ENCODE measurements at places on chromosomes 7 and 10.

DNA sequence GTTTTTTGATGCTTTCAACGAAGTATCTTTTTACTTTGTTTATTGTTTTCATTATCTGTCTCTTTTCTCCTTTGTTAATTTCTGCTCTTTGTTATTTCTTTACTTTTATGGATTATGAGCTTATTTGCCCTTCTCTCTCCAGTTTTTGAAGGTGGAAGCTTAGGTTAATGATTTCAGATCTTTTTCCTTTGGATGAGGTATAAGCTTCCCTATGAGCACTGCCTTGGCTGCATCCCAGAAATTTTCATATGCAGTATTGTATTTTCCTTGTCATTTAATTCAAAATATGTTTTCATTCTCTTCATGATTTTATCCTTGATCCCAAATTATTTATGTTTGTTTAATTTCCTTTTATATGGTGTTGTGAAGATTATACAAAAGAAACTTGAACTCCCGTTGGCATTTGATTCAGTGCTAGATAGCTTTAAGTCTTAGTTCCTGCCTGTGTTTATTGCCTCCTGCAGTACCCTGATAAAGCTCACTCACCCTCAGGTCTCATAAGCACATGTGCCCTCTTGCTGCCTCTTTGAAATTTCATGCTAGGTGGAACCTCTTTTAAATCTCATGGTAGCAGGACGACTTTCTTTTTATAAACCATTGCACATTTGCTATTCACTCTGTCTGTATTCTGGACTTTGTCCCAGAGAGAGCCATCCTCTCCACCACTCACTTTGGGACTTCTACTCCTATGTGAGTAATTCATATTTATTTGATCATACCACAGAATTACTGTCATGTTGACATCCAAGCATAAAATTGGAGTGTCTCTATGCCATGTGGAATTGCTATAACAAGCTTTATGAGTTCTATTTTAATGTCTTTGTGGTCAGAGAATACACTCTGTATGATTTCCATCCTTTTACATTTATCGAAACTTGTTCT lies 23.0 kb upstream of the CEP41 start:
- no peak for DNase-seq

DNA sequence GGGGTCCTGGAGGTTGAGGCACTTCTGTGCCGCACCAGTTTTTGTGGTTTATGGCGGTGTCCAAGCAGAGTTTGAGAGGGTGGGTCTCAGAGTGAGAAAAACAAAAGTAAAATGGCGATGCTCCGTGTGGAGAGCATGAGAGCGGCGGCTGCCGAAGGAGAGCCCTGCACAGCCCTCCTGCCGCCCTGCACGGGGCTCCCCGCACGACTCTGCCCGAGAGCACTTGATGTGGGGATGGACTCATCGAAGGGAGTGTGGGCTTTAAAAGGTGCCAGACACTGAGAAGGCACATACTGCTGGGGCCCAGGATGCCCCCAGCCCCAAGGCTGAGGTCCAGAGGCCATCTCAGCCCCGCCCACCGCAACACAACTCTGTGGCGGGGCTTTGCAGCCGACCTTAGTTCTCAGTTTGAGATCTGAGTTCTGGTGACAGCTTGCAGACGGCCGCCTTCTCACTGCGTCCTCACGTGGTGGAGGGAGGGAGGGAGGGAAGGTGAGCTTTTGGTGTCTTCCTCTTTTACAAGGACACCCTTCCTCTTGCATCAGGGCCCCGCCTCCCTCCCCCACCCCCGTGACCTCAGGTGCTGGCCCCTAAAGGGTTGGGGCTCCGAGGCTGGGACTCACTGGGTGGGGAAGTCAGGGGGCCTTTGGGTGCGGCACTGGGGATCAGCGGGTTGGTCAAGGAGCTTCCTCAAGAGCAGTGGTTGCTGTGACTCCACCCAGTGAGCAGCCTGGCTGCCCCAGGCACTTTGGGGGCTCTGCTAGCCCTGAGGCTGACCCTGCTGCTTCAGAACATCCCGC lies 69.1 kb downstream of the NKX6-2 start:
- DNase-seq, result no peak

GRCh38 chr10:90847436-90847835 lies 10.4 kb downstream of the HTR7 start:
- DNase-seq, result no peak

- DNase-seq, result no peak
These were observed 198.3 kb upstream of the KAT6B start for GRCh38 chr10:74628136-74628535.

- DNase-seq, result no peak
These were observed 164.3 kb downstream of the NRF1 start for GRCh38 chr7:129775695-129776361.

Data from activated T-cell treated with anti-CD3 and anti-CD28 coated beads for 4 hours (primary cell).